ENCODE measurements at places on chromosomes 16 and 17. TPM values are rescaled to one million over a fixed set of nuclear protein-coding genes. Genes with fewer than 3 reads are reported as not detected.

OTOP3 gene
- not detected for total RNA-seq

CSH2 gene
- total RNA-seq: not detected

TBC1D26 gene
- total RNA-seq: not detected

ANKRD40CL gene
- total RNA-seq: not detected

CCL15 gene
- 4.6 TPM for total RNA-seq

FBXO39 gene
- 1.1 TPM for total RNA-seq

ZNF747 gene
- 12.1 TPM for total RNA-seq

GOSR1 gene
- total RNA-seq: 58.7 TPM

NOD2 gene
- 4.5 TPM for total RNA-seq

MARVELD3 gene
- total RNA-seq: not detected

MLST8 gene
- 34.2 TPM for total RNA-seq

TMEM238L gene
- not detected for total RNA-seq

BOLA2 gene
- total RNA-seq: 22.2 TPM

C1QTNF8 gene
- total RNA-seq: not detected

HEATR9 gene
- not detected for total RNA-seq

WSCD1 gene
- 6.1 TPM for total RNA-seq

MMP2 gene
- 549 TPM for total RNA-seq

ORC6 gene
- 0.79 TPM for total RNA-seq

HSF5 gene
- not detected for total RNA-seq

KRTAP9-8 gene
- total RNA-seq: not detected

TBC1D3K gene
- total RNA-seq: not detected

CALB2 gene
- total RNA-seq: 98.1 TPM

FOXJ1 gene
- total RNA-seq: not detected

MMP28 gene
- 54.4 TPM for total RNA-seq

ABCA8 gene
- 302 TPM for total RNA-seq

USP43 gene
- total RNA-seq: not detected

MLYCD gene
- 8.5 TPM for total RNA-seq

SDR42E1 gene
- total RNA-seq: 2.0 TPM

DHRS7B gene
- total RNA-seq: 55.6 TPM

LPCAT2 gene
- total RNA-seq: 16.0 TPM

KLHDC4 gene
- 27.9 TPM for total RNA-seq

LITAFD gene
- total RNA-seq: not detected

ATAD5 gene
- total RNA-seq: 1.4 TPM

AGRP gene
- not detected for total RNA-seq

DNAH17 gene
- 0.32 TPM for total RNA-seq

CD300H gene
- not detected for total RNA-seq

DNASE1L2 gene
- total RNA-seq: not detected

CA10 gene
- not detected for total RNA-seq

ACAP1 gene
- 13.1 TPM for total RNA-seq

CCL7 gene
- 1.9 TPM for total RNA-seq

MED13 gene
- total RNA-seq: 79.8 TPM

PPL gene
- 87.7 TPM for total RNA-seq

HOXB9 gene
- not detected for total RNA-seq

KRTAP4-9 gene
- total RNA-seq: not detected

E4F1 gene
- 30.9 TPM for total RNA-seq

SLFN14 gene
- not detected for total RNA-seq

UBALD2 gene
- total RNA-seq: 7.0 TPM

ASGR1 gene
- 0.56 TPM for total RNA-seq

Measured in omental fat pad (tissue), 4 donors.